ENCODE measurements at places on chromosomes 7 and 10. TPM values are rescaled to one million over a fixed set of nuclear protein-coding genes. Genes with fewer than 3 reads are reported as not detected.

SNX10 gene
- 7.1 TPM for total RNA-seq

TCERG1L gene
- 0.32 TPM for total RNA-seq

TWIST1 gene
- 22.9 TPM for total RNA-seq

DNAJC1 gene
- total RNA-seq: 47.1 TPM

NPC1L1 gene
- not detected for total RNA-seq

SAMD9 gene
- total RNA-seq: 29.0 TPM

IDI2 gene
- not detected for total RNA-seq

SPDYE1 gene
- total RNA-seq: not detected

UCN3 gene
- not detected for total RNA-seq

ARHGEF35 gene
- 6.5 TPM for total RNA-seq

FZD8 gene
- total RNA-seq: 8.2 TPM

GALNT17 gene
- 27.0 TPM for total RNA-seq
